ENCODE measurements at places on chromosomes 4 and X.

- DNase-seq, result no peak
Measured at GRCh38 chr4:1409079-1409478, 2.8 kb upstream of the NKX1-1 start.

DNA sequence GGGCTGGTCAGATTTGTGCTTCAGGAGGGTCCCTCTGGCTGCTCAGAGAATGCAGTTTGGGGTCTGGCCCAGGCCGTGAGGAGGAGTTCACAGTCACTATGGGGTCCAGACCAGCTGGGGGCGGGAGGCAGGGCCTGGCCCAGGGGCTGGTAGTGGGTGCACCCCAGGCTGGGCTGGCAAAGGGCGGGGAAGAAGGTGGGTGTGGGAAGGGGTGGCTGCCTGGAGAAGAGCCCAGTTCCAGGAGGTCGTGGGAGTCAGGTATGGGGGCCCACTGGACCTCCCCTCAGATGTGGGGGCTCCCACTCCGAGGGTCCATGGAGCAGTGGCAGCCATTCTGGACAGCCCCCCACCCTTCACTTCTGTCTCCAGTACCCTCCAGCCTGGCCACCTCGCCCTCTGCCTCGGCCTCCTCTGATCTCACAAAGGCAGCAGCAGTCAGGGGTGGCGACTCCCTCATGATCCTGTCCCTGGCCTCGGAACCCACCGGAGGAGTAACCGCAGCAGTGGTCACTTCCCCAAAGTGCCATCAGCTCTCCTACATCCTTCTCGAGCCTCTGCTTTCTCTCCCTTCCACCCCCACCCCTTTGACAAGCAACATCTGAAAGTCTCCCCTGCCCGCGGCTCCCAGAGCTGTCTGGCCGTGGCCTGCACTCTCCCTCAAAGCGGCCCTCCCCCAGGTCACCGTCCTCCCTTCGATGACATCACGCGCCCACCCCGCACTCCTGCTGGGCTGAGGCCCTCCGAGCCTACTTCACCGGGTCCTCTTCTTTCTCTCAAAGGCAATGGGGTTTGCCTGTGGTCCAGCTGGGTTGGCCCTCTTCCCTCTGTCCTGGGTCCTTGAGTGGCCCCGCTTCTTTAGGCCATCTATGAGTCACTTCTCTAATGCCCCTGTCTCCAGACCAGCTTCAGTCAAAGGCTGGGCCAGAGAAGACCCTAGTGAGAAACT lies 1.7 kb upstream of the SLC6A8 start:
- no peak for DNase-seq

- DNase-seq, result no peak
Measured at GRCh38 chr4:153764601-153765368, 5.0 kb upstream of the RNF175 start.

- DNase-seq, result no peak
Measured at GRCh38 chr4:28313729-28314713, 1453.4 kb downstream of the STIM2 start.

- no peak for DNase-seq
Measured at GRCh38 chrX:110006161-110006560, 3.2 kb downstream of the TMEM164 start.

DNA sequence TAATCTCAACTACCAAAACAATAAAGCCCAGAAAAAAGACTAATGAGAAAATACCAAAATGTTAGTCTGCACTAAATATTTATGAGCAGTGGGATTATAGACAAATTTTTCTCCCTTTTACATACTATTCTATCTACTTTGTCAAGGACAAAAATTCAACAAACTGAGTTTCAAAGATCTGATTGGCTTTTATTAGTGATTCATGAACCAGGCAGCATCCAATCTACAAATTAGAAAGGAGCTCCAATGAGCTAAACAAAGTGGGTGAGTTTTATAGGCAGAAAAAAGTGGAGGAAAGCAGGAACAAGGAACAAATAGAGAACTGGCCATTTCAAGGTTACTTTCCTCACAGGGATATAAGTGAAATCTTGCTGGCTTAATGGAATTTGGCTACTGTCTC lies 24.4 kb upstream of the SH3KBP1 start:
- DNase-seq, result no peak

GRCh38 chr4:74588350-74588749 lies 143.4 kb downstream of the AREG start:
- DNase-seq, result no peak

DNA sequence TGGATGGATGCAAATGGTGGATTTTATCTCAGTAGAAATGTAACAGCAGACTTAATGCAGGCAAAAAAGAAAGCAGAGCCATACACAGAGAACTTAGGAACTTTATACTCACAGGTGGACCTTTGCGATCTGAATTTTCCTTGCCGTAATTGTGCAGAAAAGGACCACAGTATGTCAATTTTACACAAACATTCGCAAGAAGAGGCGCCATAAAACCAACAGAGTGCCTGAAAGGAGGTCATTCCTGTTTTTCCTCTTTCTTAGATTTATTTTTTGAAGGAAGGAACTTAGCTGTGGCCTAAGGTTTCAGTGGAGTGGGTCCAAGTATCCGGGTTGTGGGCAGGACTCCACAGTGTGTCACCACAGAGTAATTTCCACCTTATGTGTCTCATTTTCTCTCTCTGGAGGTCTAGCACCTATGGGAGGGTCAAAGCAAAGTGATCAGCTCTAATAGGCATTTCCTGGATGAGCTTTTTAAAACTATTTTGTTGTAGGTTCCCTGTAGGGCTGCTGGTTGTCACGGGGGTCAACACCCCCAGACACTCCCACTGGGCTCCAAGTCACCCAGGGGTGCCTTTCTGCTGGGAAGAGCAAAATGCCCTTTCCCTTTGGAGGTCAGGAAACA lies 24.7 kb upstream of the PBDC1 start:
- no peak for DNase-seq

- peak; percentile 62 for DNase-seq
Measured at GRCh38 chrX:15854080-15854655, 445 bp downstream of the AP1S2 start.

DNA sequence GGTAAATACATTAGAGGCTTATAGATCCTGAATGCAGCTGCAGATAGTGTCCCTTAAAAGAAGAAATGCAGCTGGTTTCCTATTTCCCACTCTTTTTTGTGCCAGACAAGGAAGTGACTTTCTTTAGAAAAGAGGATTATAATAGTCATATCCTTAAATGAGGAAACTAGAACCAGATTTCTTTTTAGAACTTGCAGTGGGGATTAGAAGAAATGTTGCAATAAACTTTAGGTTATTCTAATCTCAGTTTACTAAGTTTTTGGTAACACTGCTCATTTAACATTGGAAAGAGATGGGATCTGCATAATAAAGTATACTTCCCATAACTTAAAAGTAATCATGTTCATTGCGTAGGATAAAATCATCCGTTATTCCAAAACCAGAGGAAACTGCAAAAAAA lies 101.9 kb downstream of the SLIT2 start:
- no peak for DNase-seq

DNA sequence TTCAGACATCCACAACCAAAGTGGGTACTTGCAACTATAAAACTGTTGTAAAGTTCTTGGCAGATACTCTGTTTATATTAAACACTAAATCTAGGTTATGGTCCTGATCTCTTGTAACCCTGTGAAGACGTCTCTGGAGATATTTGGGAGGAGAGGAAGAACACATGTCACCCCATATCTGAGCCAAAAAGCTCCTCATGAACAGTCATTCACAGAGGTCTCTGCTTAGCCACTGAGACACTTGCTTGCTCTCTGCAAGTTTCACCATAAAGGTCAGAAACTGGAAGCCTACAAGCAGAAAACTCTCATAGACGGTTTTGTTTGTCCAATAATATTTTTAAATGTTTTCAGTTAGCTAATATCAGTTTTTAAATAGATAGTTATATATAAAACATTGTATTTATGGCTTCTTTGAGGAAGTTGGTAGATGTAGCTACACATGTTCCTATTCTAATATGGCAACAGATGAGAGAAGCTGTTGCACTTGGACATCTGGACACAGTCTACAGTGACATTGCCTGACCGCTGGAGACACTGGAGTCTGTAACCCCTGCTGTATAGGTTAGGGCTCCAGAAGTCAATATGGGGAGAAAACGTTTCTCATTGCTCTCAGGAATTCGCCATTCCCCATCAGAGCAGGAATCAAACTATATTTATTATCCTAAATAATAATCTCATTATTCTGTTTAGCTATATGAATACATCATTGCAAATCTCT lies 73.6 kb downstream of the C4orf46 start:
- no peak for DNase-seq

All from RPMI8226 (cell line).